Stimulated activated CD8-positive, alpha-beta memory T cell treated with anti-CD3 and anti-CD28 coated beads, Interleukin-2, amount 100 ng/mL, for 1 hour (primary cell): ENCODE measurements at places on chromosomes 13 and 19.
A peak's percentile ranks its signal among the peaks of the same experiment; 100 is the strongest.

DNA sequence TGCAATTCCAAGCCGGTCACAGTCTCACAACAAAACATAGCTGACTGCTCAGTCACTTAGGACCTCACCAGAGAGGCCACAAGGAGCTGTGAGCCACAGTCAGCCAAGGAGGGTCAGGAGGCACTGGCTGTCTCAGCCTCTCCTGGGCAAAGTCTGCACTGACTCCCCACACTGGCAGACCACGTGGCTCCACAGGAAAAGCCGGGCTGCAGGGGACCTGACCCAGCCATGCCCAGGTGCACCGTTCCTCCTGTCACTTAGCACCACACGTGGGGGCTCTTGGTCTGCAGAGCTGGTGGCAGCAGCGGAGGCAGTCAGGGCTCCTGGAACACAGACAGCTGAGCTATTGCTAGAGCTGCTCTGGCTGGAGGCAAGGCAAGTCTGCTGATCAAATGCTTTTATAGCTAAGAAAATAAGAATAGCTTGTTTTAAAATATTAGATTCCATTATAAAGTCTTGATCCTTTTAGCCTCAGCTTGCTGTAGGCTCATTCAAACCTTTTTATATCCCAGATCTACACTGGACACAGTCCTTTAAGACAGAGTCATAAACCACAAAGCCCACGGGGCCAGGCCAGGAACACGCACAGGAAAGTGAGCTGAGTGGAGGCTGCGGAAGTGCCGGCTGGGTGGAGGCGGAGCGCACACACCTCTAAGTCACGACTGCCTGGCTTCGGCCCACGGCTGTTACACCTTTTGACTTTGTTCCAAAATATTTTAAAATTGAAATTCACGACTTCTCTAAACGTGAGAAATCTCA lies 744.1 kb downstream of the UQCRFS1 start:
- DNase-seq, result peak; percentile 4

DNA sequence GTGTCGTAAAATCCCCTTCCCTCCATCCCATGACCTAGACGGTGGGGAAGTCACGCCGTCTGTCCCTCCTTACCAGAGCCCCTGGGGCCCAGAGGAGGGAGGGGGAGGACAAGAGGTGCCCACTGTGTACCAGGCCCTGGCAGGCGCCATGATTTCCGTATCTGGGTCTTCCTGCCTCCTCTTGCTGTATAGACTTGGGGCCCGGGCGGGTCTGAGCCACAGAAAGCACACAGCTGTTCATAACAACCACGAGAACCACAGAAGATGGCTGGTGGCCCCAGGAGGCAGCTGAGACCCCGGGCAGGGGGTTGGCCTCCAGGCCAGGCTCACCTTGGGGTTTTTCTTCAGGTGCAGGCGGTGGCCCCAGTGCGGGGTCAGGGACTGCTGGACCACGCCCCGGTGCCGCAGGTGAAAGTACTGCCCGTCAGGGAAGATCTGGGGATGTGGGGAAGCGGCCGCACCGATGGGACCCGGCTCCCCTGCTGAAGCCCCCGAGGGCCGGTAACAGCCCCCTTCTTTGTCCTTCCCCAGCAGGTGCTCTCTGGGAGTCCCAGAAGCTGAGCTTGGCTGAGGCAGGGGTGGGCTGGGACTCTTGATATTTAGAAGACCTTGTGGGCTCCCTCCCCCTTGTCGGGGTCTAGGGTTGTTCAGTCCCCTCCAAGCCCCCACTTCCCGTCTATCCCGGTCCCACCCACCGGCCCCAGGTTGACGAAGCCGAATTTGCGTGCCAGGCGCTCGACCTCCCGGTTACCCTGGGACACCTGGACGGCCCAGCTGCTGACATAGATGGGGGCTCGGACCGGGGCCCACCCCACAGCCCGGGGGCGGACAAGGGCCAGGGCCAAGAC lies 463 bp downstream of the PCSK4 start:
- DNase-seq, result no peak

GRCh38 chr13:113013303-113013702 lies 44.3 kb downstream of the MCF2L start:
- DNase-seq, result no peak

- no peak for DNase-seq
These were observed 65.8 kb upstream of the SERP2 start for GRCh38 chr13:44307844-44308243.

- DNase-seq, result no peak
These were observed 1278.8 kb upstream of the MIR17HG start for GRCh38 chr13:90068658-90069057.

DNA sequence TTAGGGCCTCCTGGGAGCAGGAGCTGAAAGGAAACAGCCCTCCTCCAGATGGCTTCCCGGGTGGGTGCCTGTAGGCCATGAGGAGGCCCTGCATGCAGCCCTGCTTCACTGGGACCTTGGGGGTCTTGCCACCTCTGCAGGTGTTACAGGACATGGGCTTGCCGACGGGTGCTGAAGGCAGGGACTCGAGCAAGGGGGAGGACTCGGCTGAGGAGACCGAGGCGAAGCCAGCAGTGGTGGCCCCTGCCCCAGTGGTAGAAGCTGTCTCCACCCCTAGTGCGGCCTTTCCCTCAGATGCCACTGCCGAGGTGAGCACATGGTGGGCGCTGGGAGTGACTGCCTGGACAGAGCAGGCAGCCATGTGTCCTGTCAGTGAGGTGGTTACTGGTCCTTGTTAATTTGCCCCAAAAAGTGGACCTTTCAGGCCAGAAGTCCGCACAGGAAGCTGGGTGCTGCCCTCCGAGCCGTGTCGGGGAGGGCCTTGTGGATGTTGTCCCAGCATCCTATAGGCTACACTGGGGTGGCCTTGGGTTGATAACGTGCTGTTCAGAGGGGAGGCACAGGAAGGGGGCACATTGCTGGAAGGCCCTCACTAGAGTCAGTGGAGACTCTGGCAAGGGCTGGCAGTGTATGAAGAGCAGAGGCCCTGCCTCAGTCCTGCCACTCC lies 18.7 kb upstream of the QTRT1 start:
- DNase-seq, result no peak

- DNase-seq, result no peak
These were observed 494.3 kb downstream of the FOXO1 start for GRCh38 chr13:40172149-40172591.

DNA sequence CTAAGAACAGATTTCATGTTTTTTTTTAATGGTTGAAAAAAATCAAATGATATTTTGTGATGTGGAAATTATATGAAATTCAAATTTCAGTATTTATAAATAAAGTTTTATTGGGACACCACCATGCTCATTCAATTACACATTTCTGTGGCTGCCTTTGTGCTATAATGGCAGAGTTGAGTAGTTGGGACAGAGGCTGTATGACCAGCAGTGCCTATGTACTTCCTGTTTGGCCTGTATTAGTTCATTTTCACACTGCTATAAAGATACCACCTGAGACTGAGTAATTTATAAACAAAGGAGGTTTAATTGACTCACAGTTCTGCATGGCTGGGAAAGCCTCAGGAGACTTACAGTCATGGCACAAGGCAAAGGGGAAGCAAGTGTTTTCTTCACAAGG lies 33.6 kb downstream of the AKAP11 start:
- no peak for DNase-seq
